ENCODE measurements at places on chromosomes 12 and 14.
A peak's percentile ranks its signal among the peaks of the same experiment; 100 is the strongest.

DNA sequence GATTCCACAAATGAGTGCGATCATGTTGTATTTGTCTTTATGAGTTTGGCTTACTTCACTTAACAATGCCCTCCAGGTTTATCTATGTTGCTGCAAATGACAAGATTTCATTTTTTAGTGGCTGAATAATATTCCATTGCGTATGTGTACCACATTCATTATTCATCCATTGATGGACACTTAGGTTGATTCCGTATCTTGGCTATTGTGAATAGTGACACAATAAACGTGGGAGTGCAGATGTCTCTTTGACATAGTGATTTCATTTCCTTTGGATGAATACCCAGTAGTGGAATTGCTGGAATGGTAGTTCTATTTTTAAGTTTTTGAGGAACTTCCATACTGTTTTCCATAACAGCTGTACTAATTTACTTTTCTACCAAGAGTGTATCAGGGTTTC is 23.5 kb downstream of the AKAP6 start:
- no peak for DNase-seq

DNA sequence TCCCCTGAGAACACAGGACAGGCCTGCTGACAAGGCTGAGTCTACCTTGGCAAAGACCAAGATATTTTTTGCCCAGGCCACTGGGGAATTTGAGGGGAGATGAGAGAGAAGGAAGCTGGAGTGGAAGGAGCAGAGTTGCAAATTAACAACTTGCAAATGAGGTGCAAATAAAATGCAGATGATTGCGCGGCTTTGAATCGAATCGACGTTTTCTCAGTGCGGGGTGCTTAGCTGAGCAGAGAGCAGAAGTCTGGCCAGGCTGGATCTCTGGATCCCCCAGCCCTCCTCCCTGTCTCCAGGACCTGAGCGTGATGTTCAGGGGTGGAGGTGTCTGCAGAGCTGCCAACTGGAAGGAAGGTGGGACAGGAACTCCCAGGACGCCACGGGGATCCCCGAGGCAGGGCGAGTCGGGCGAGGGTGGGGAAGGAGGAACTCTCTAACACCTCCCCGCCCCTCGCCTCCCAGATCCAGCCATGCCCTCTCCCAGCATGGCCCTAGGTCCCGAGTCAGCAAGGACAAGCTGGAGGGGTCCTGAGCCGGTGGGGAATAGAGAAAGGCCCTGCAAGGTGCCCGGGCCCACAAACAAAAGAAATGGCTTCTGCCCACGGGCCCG is 527 bp upstream of the CARMIL3 start:
- DNase-seq: no peak

DNA sequence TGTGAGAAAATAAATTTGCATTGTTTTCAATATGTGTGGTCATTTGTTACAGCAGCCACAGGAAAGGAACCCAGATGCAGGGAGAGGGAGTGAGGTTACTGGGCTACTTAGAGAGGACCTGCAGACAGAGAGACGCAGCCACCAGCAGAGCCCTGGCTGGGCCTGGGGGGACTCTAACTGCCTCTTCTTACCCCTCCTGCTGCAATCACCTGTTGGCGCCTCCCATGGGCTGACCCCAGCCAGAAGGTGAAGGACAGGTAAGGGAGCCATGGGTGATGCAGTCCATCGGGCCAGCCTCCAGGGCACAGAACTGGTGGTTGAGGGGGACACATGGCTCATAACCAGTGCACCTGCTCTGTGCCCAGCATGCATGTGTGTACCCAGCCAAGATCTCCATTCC is 15.8 kb upstream of the RBM19 start:
- no peak for DNase-seq

DNA sequence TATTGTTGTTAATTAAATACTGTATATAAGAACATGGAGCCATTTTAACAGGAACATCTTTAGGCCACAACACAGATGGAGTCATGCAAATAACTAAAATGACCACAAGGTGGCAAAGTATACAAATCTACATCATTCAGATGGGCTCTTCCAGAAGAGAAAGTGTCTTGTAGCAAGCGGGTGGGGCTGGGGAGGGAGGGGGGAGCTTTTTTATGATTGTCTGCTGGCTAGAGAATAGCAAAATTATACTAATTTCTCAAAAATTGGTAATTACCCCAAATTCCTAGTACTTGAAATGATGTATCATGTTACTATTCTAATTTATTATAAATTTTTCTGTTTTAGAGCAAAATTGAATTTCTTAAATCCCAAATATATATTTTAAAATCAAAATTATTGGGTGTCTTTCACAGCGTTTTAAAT is 378.7 kb downstream of the PRKD1 start:
- no peak for DNase-seq

GRCh38 chr12:42278128-42278510 is 40.1 kb upstream of the YAF2 start:
- no peak for DNase-seq

GRCh38 chr14:21120686-21121085 is 19.8 kb downstream of the TMEM253 start:
- DNase-seq: no peak

- no peak for DNase-seq
These were observed 46.0 kb upstream of the FOS start for GRCh38 chr14:75232597-75232996.

GRCh38 chr14:52314595-52315354 is 663 bp downstream of the PTGER2 start:
- peak; percentile 34 for DNase-seq

GRCh38 chr12:33670284-33670683 is 230.7 kb upstream of the SYT10 start:
- no peak for DNase-seq

DNA sequence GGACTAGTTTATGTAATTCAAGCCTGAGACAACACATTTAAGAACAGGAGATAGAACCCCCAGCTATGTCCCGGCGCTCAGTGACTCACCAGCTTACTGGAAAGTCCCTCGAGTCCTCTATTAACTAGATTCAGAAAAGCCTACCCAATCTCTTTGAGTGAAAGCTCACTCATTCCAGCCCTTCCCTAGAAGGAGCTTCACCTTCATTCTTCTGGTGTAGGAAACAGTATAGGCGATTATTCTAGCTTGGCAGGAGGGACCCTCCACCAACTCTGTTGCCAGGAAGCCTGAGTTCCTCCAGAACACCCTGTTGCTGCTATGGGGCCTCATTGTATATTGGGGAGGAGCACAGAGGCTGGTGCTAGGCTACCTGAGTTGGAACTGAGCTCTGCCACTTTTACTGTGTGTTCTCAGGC is 57.2 kb upstream of the AEBP2 start:
- peak; percentile 22 for DNase-seq

GRCh38 chr12:88367231-88367630 is 213.0 kb downstream of the KITLG start:
- no peak for DNase-seq

DNA sequence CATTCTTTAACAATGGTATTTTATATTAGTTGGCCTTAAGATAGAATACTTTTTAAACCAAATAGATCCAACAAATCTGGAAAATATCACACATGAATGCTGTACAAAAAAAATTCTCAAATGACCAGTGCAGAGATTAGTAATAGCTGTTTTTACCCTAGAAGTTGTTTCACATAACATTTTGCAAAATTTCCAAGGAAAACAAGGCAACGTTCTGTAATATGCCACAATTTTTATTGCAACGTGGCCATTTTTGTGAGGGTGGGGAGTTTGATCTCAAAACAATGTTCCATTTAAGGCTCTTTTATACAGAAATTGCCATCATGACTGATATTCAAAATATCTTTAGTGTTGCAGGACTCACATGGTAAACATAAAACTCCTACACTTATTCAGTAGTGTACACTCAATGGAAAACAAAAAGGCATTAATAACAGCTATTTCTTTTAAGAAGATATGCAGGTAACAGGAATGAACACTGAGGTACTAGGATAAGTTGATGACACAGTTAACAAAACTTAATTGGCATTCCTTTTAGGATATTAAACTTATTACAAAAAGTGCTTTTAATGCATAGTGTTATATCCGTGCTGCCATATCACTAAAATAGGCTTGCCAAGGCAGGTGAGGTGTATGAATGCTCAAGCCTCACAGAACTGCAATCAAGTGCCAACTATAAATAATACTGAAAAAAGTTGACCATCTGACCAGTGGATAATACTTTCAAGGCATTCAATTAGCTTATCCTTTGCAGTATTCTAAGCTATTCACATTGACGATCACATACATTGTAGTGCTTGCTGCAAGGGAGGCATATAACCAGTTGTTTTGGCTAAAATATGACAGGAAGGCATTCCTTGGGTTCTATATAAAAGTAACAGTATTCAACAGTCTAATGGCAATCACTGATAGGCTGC is 2.3 kb downstream of the CFL2 start:
- no peak for DNase-seq

DNA sequence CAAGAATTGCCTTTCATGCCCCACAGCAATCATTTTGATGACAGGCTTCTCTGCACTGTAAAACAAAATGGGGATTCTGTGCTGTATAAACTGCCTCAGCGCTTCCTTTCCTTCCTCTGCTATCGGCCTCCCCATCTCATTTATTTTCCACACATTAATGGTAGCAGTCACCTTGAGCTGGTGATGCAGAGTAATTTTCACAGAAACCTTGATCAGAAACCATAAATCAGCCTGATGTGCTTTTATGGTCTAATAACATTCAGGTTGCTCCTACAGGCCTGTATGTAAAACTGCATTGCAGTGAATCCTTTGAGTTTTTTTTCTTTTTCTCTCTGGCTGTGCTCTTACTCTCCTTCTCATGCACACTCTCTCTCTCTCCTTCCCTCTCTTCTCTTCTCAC is 578.4 kb upstream of the STXBP6 start:
- no peak for DNase-seq

GRCh38 chr14:63474111-63474510 is 69.1 kb downstream of the PPP2R5E start:
- DNase-seq: no peak

GRCh38 chr14:72792051-72792788 is 101.7 kb downstream of the DPF3 start:
- DNase-seq: no peak

GRCh38 chr14:71321574-71322315 is 414.5 kb downstream of the PCNX1 start:
- DNase-seq: no peak

DNA sequence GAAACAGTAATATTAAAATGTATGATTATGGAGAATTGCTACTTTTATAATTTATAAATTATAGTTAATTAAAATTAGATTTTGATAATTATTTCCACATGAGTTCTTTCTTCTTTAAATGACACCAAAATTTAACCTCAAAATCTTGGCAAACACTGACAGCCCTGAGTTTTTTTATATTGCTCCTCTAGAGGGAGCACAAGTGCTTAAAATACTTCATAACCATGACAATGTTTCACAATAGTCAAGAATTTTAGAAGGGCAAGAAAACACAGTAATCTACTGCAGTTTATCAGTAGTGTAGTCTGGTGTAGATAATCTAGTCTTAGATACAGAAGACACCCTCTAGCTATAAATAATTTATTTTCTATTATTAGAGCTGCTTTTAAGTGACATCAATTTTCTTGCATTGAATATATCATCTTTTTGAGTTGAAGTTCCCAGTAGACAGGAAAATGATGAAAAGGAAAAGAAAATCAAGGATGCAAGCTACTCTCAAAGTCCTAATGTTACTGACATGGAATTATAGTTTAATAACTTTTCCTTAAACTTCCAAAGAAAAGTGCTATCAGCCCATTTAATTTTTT is 14.3 kb upstream of the PTGER2 start:
- no peak for DNase-seq

DNA sequence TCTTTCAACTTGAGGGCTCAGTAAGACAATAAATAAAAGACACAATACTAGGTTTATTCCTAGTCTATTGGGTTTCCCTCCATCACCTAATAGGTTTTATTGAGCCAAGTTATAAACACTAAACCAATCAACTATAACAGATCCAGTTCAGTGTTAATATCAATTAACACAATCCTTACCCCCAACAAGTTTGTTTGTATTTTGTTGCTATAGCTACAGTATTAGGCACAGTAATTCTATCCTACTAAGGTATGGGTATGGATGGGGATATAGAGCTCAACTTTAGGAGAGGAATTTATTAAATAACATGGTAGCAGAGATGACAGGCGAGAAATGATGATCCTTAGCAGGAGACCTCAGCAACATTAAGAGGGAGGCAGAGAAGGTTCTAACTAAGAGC is 13.3 kb downstream of the PPP4R3A start:
- DNase-seq: no peak

DNA sequence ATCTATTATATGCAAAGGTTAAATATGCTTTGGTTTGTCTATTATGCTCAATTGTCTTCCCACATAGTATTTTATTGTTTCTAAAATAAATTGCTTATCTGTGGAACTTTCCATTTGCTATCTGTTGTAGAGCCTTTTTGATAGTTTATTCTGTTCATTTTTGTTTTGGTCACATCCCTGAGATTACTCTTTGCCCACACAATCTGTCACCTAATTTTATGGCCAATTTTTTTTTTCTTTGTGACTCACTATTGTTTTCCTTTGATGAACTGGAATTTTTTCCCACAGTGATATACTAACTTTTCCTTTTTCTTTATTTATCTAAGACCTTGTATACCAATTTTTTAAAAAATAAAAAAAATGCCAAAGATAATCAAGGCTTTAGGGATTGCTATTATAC is 61.1 kb downstream of the RASSF9 start:
- DNase-seq: no peak

DNA sequence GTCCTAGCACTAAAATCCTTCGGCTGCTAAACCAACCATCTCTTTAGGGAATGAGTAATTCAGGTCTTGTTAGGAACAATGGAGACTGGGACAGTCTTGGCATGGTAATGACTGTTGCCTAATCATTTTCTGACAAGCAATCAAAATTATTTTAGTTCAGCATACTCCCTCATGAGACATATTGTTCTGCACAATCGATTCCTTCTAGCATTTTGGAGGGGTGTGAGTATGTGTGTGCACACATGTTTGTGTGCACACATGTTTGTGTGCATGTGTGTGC is 2.1 kb upstream of the KRT1 start:
- no peak for DNase-seq

DNA sequence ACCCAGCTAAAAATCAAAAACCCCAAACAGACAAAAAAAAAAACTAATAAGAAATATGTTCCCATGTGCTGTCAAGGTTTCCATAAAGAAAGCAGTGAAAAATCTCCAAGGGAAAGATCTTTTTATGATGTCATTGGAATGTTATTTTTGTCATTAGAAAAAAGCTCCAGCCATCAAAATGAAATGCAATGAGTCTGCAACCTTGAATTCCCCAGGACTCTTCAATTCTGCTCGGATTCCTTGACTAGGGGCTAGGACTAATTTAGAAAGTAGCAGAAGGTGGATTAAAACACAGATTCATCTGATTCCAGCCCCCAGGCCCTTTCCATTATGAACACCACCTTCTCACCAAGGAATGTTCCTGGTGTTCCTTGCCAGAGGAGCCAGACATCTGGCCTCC is 6.0 kb upstream of the PCNX1 start:
- no peak for DNase-seq

DNA sequence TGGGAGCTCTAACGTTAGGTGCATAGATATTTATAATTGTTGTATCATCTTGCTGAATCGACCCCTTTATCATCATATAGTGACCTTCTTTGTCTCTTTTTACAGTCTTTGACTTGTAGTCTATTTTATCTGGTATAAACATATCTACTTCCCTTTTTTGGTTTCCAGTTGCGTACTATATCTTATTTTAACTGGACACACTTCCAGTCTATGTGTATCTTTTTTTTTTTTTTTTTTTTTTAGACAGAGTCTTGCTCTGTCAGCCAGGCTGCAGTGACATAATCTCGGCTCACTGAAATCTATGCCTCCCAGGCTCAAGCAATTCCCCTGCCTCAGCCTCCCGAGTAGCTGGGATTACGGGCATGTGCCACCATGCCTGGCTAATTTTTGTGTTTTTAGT is 41.9 kb upstream of the ZFP36L1 start:
- DNase-seq: no peak
